Spinal cord (tissue), 10 donors: ENCODE measurements at places on chromosomes 6 and 20. TPM values are rescaled to one million over a fixed set of nuclear protein-coding genes. Genes with fewer than 3 reads are reported as not detected.
A peak's percentile ranks its signal among the peaks of the same experiment; 100 is the strongest.

Gene EIF2S2
- 47.7 TPM for total RNA-seq

DNA sequence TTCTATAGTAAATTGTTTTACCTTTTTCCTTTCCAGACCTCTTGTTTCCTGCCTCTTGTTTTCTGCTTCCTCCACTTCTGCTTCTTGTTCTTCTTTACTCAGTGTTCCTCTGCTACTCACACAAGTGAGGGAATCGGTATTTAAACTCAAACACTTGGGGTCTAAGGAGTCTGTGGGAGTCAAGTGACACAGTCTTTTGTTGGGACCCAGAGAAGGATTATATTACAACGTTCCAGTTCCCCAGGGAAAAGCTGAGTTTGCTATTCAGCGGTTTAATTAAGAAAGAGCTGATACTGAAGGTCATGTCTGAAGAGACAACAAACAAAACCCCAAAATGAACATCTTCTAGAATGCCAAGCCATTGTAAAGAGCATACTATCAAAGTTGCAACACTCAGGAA is 107.8 kb upstream of the CITED2 start:
- H3K4me1 ChIP-seq = no peaks in the 10 kb centered on the region
- H3K27ac ChIP-seq = no peak overlapping the region
- no peaks in the 10 kb centered on the region for H3K27me3 ChIP-seq
- no peaks in the 10 kb centered on the region for H3K36me3 ChIP-seq
- H3K4me3 ChIP-seq = no peak overlapping the region
- no peak for DNase-seq

Gene RFX6
- total RNA-seq = not detected

- H3K27ac ChIP-seq = no peak overlapping the region
- H3K4me3 ChIP-seq = no peak overlapping the region
- DNase-seq = no peak
- H3K27me3 ChIP-seq = no peaks in the 10 kb centered on the region
- H3K4me1 ChIP-seq = no peaks in the 10 kb centered on the region
- no peaks in the 10 kb centered on the region for H3K36me3 ChIP-seq
Observed at GRCh38 chr6:54802775-54803634, 43.6 kb upstream of the FAM83B start.

- no peaks in the 10 kb centered on the region for H3K27me3 ChIP-seq
- DNase-seq = no peak
- no peaks in the 10 kb centered on the region for H3K36me3 ChIP-seq
Observed at GRCh38 chr6:32332433-32332832, 39.3 kb downstream of the TSBP1 start.

DNA sequence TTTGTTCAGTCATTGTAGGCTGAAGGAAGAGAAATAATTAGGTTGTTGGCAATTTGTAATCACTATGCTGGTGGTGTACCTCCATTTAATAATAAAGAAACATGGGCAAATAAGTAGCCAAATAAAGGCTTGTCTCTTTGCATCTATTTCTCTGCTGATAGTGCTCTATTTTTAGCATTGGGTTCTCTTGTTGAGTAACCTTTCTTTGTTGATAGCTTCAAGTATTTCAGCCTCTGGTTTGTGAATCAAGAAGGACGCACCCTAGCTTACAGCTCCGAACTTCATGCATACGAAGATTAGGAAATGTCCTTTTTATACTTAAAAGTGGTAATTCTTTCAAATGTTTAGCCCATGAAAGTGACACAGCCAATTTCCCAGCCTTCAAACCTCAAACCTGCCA is 2.6 kb downstream of the PPP1R14C start:
- DNase-seq = no peak
- peaks cover 33% of the 10 kb centered on the region for H3K27me3 ChIP-seq
- H3K4me3 ChIP-seq = no peak overlapping the region
- no peaks in the 10 kb centered on the region for H3K36me3 ChIP-seq
- no peak overlapping the region for H3K27ac ChIP-seq
- H3K4me1 ChIP-seq = peaks cover 29% of the 10 kb centered on the region

- H3K4me3 ChIP-seq = no peak overlapping the region
- no peak for DNase-seq
- H3K27ac ChIP-seq = no peak overlapping the region
- no peaks in the 10 kb centered on the region for H3K36me3 ChIP-seq
- H3K4me1 ChIP-seq = no peaks in the 10 kb centered on the region
Observed at GRCh38 chr6:24761193-24761835, 13.4 kb upstream of the GMNN start.

DNA sequence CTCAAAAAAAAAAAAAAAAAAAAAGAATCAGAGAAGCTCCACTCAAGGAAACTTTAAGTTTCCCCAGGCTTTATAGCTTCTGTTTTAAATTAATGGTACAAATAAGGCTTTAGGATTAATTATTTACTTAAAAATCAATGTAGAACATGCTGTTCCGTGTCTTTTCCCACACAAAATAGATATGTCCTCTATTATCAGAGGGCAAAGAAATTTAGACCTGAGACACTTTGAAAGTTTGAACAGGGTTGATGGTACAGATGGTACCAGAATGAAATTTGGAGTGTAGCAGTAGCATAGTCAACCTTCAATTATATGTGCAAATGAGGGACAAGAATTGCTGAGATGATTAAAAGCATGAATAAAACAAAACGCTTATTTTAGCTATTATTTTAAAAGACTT is 32.2 kb upstream of the REV3L start:
- DNase-seq = no peak
- H3K27me3 ChIP-seq = no peaks in the 10 kb centered on the region
- no peak overlapping the region for H3K27ac ChIP-seq
- no peak overlapping the region for H3K4me3 ChIP-seq

DNA sequence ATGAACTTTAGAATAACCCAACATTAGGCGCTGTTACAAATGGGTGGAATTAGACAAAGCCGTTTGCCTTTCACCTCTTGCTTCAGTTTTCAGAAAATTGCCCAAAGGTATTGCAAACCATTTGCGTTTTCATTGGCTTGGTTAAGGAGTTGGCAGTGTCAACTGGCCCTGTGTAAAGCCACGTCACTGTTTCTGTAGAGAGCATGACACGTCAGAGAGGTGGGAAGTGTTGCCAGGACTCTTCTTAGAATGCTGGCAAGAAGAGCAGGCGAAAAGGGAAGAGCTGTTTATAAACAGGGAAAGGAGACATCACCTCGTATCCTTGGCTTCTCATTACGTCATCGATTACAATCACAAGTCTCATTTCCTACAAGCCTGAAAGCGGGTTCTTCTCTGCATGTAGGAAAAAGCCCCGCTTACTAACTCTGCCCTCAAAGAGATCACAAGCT is 4.2 kb upstream of the IRF4 start:
- H3K4me1 ChIP-seq = peaks cover 13% of the 10 kb centered on the region
- no peak overlapping the region for H3K4me3 ChIP-seq
- DNase-seq = no peak

Gene FHL5
- total RNA-seq = 4.7 TPM

Gene SIRPB1
- total RNA-seq = 0.69 TPM

- DNase-seq = no peak
- no peak overlapping the region for H3K4me3 ChIP-seq
- no peaks in the 10 kb centered on the region for H3K4me1 ChIP-seq
- H3K27me3 ChIP-seq = no peaks in the 10 kb centered on the region
- no peak overlapping the region for H3K27ac ChIP-seq
Observed at GRCh38 chr20:17904027-17904426, 64.6 kb downstream of the SNX5 start.

DNA sequence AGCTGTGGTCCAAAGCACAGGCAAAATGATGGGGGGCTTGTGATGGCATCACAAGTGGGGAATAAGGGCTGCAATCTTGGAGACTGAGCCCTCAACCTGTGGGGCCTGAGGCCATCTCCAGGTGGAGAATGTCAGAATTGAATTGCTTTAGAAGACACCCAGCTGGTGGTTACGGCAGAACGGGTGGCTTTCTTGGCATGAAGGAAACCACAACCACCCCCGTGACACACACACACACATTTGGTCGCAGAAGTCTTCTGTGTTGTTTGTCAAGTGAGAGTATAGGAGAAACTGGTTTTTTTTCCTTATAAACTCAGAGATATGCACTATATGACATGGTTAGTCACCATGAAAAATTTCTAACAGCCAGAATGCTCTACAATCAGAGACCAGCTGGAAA is 139.5 kb upstream of the CDH4 start:
- DNase-seq = no peak
- peaks cover 23% of the 10 kb centered on the region for H3K4me1 ChIP-seq
- H3K27ac ChIP-seq = no peak overlapping the region
- no peaks in the 10 kb centered on the region for H3K36me3 ChIP-seq
- H3K4me3 ChIP-seq = no peak overlapping the region
- no peaks in the 10 kb centered on the region for H3K27me3 ChIP-seq

Gene LZTS3
- total RNA-seq = 21.4 TPM

Gene KIF25
- 3.0 TPM for total RNA-seq

- H3K27me3 ChIP-seq = no peaks in the 10 kb centered on the region
- H3K4me1 ChIP-seq = peaks cover 10% of the 10 kb centered on the region
- no peak overlapping the region for H3K27ac ChIP-seq
- DNase-seq = peak; percentile 69
- H3K4me3 ChIP-seq = no peak overlapping the region
Observed at GRCh38 chr20:32006841-32007786, 3.1 kb upstream of the CCM2L start.

DNA sequence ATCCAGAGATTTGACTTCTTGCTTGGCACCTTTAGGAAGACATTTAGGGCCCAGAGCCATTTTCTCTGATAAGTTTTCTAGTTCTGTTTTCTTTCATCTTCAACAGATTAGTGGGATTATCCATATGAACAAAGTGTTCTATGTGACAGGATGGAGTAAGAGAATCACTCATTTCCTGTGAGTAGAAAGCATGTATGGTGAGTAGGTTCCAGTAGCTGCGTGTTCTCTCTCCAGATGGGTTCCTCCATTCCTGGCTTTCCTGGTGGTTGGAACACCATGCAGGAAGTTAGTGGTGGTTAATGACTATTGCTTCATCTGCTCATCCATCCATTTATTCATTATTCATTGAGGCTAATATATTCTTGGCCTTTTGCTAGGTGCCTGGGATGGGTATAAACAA is 54.0 kb downstream of the EFCAB8 start:
- no peak overlapping the region for H3K27ac ChIP-seq
- no peak for DNase-seq
- no peaks in the 10 kb centered on the region for H3K36me3 ChIP-seq
- H3K4me3 ChIP-seq = no peak overlapping the region
- no peaks in the 10 kb centered on the region for H3K27me3 ChIP-seq

GRCh38 chr6:88167352-88167937 is 1.3 kb upstream of the CNR1 start:
- peaks cover 14% of the 10 kb centered on the region for H3K27me3 ChIP-seq
- H3K36me3 ChIP-seq = no peaks in the 10 kb centered on the region
- H3K4me1 ChIP-seq = peaks cover 15% of the 10 kb centered on the region
- H3K27ac ChIP-seq = no peak overlapping the region
- H3K4me3 ChIP-seq = peak overlapping the region; percentile 42

DNA sequence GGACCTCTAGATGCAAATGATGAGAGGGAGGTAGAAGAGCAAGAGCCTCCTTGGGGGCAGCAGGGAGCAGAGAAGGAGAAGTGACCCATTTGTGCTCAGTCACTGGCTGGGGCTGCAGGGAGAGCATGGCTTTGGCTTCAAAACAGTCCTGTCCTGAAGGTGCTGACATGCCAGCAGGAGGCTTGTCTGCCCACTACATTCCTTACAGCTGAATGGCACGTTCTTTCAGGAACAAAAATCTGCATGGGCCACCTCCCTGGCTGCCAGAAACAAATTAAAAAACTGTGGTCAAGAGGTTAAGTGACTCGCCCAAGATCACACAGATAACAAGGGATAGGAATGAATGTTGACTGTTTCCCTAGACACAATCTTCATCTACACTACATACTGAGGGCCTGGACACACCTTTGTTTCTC is 188.8 kb downstream of the HIVEP2 start:
- H3K4me3 ChIP-seq = no peak overlapping the region
- peaks cover 22% of the 10 kb centered on the region for H3K36me3 ChIP-seq
- H3K4me1 ChIP-seq = no peaks in the 10 kb centered on the region

Gene TFAP2C
- 1.0 TPM for total RNA-seq

GRCh38 chr20:40197691-40198090 is 491.3 kb downstream of the MAFB start:
- H3K4me3 ChIP-seq = no peak overlapping the region
- DNase-seq = no peak
- peak overlapping the region; percentile 42 for H3K27ac ChIP-seq
- H3K4me1 ChIP-seq = no peaks in the 10 kb centered on the region

GRCh38 chr6:54191461-54191860 is 80.2 kb downstream of the MLIP start:
- H3K36me3 ChIP-seq = no peaks in the 10 kb centered on the region
- H3K27me3 ChIP-seq = no peaks in the 10 kb centered on the region
- DNase-seq = no peak
- no peaks in the 10 kb centered on the region for H3K4me1 ChIP-seq

- H3K36me3 ChIP-seq = no peaks in the 10 kb centered on the region
- no peak for DNase-seq
- H3K27me3 ChIP-seq = no peaks in the 10 kb centered on the region
- no peak overlapping the region for H3K4me3 ChIP-seq
Observed at GRCh38 chr20:4134861-4135379, 119.6 kb upstream of the RNF24 start.

GRCh38 chr6:36642913-36643817 is 35.3 kb upstream of the CDKN1A start:
- no peaks in the 10 kb centered on the region for H3K27me3 ChIP-seq
- peak; percentile 32 for DNase-seq
- peaks cover 9% of the 10 kb centered on the region for H3K4me1 ChIP-seq

Gene TFAP2D
- total RNA-seq = 0.28 TPM

- no peak overlapping the region for H3K27ac ChIP-seq
- peaks cover 12% of the 10 kb centered on the region for H3K4me1 ChIP-seq
- peak; percentile 56 for DNase-seq
- no peaks in the 10 kb centered on the region for H3K36me3 ChIP-seq
- H3K4me3 ChIP-seq = peak overlapping the region; percentile 31
- H3K27me3 ChIP-seq = peaks cover 32% of the 10 kb centered on the region
Observed at GRCh38 chr6:29553268-29554057, 6.1 kb downstream of the UBD start.

GRCh38 chr20:45363611-45364492 is 896 bp downstream of the SYS1 start:
- peaks cover 23% of the 10 kb centered on the region for H3K36me3 ChIP-seq
- peaks cover 14% of the 10 kb centered on the region for H3K4me1 ChIP-seq
- H3K27ac ChIP-seq = peak overlapping the region; percentile 96
- peak overlapping the region; percentile 90 for H3K4me3 ChIP-seq
- no peak for DNase-seq

- no peaks in the 10 kb centered on the region for H3K4me1 ChIP-seq
- no peaks in the 10 kb centered on the region for H3K36me3 ChIP-seq
- no peak overlapping the region for H3K27ac ChIP-seq
Observed at GRCh38 chr6:71656121-71656520, 230.2 kb upstream of the RIMS1 start.

Gene VNN1
- total RNA-seq = 0.50 TPM

Gene FILIP1
- total RNA-seq = 10.4 TPM

Gene HMGN3
- 287 TPM for total RNA-seq

Gene EBF4
- total RNA-seq = 17.4 TPM

Gene BYSL
- 9.9 TPM for total RNA-seq

GRCh38 chr6:121439926-121440325 is 4.5 kb downstream of the GJA1 start:
- DNase-seq = no peak
- peak overlapping the region; percentile 95 for H3K27ac ChIP-seq
- no peaks in the 10 kb centered on the region for H3K36me3 ChIP-seq
- peaks cover 16% of the 10 kb centered on the region for H3K4me1 ChIP-seq

Gene ARHGAP18
- total RNA-seq = 16.1 TPM

GRCh38 chr6:116373300-116373699 is 2.6 kb downstream of the DSE start:
- H3K4me3 ChIP-seq = no peak overlapping the region
- no peaks in the 10 kb centered on the region for H3K36me3 ChIP-seq
- no peak for DNase-seq
- no peak overlapping the region for H3K27ac ChIP-seq
- H3K27me3 ChIP-seq = no peaks in the 10 kb centered on the region

- H3K4me1 ChIP-seq = peaks cover 3% of the 10 kb centered on the region
- no peak overlapping the region for H3K27ac ChIP-seq
- no peak overlapping the region for H3K4me3 ChIP-seq
- DNase-seq = no peak
- H3K36me3 ChIP-seq = no peaks in the 10 kb centered on the region
Observed at GRCh38 chr6:14575961-14576360, 458.4 kb downstream of the CD83 start.
